ENCODE measurements at places on chromosomes 4 and X. TPM values are rescaled to one million over a fixed set of nuclear protein-coding genes. Genes with fewer than 3 reads are reported as not detected.

The GLOD5 gene
- total RNA-seq: not detected

The ZNF630 gene
- total RNA-seq: 1.6 TPM

The MAGEB10 gene
- not detected for total RNA-seq

The RAI2 gene
- total RNA-seq: not detected

The SUPT20HL2 gene
- total RNA-seq: not detected

The PDZD11 gene
- total RNA-seq: 52.3 TPM

The TRIM2 gene
- 14.9 TPM for total RNA-seq

The KDR gene
- total RNA-seq: not detected

The NSUN7 gene
- 1.5 TPM for total RNA-seq
